IPS DF 19.7 (cell line): ENCODE measurements at places on chromosomes 1 and 21.

GRCh38 chr1:224668984-224669383, 52.9 kb downstream of the CNIH3 start:
- DNase-seq = no peak

- DNase-seq = no peak
Measured at GRCh38 chr21:26888256-26888655, 43.0 kb upstream of the ADAMTS1 start.

GRCh38 chr1:149849947-149850360, 49.4 kb upstream of the BOLA1 start:
- no peak for DNase-seq

- no peak for DNase-seq
Measured at GRCh38 chr1:234980291-234980644, 148.4 kb downstream of the TOMM20 start.

- DNase-seq = no peak
Measured at GRCh38 chr1:6475381-6476133, 9.6 kb upstream of the TNFRSF25 start.

GRCh38 chr21:22758478-22758877, 1760.3 kb downstream of the NCAM2 start:
- DNase-seq = no peak

GRCh38 chr1:209010475-209011230, 572.9 kb upstream of the CAMK1G start:
- no peak for DNase-seq

DNA sequence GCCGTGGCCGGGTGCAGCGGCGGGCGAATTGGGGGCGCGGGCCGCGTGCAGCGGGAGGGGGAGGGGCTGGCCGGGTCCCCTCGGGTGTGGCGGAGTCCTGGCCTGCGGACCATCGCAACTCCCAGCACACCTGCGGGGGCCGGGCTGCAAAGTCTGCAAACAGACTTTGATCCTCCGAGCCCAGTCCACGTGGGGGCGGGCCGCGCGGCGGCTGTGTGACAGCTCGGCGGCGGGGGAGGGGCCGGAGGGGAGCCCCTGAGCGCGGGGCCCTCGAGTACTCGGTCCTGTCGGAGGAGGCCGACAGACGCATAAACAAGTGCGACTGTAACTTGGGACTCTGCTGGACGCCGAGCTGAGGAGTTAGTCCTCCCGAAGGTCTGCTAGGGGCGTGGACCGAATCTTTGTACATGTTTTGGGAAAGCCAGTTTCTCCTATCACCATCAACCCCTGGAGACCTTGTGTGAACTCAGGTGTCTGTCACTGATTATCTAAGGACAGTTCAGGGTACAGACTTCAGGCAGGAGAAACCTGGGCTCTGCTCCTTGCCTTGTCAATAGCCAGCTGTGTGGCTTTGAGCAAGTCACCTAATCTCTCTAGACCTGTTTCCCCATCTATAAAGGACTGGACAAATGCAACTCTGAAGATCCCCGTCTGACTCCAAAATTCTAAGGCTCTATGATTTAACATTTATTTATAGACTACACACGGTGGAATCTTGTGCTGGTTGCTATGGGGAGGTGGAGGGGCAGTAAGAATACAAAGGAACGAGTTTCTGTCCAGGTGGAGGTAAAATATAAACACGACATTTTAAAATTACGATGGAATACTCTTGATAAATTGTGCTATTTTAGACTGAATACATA, 710 bp upstream of the SLC30A1 start:
- no peak for DNase-seq

- no peak for DNase-seq
Measured at GRCh38 chr1:84585803-84586202, 11.6 kb upstream of the CTBS start.

- no peak for DNase-seq
Measured at GRCh38 chr1:176857632-176858031, 306.9 kb downstream of the ASTN1 start.

- no peak for DNase-seq
Measured at GRCh38 chr1:35180776-35181374, 12.1 kb downstream of the SFPQ start.

DNA sequence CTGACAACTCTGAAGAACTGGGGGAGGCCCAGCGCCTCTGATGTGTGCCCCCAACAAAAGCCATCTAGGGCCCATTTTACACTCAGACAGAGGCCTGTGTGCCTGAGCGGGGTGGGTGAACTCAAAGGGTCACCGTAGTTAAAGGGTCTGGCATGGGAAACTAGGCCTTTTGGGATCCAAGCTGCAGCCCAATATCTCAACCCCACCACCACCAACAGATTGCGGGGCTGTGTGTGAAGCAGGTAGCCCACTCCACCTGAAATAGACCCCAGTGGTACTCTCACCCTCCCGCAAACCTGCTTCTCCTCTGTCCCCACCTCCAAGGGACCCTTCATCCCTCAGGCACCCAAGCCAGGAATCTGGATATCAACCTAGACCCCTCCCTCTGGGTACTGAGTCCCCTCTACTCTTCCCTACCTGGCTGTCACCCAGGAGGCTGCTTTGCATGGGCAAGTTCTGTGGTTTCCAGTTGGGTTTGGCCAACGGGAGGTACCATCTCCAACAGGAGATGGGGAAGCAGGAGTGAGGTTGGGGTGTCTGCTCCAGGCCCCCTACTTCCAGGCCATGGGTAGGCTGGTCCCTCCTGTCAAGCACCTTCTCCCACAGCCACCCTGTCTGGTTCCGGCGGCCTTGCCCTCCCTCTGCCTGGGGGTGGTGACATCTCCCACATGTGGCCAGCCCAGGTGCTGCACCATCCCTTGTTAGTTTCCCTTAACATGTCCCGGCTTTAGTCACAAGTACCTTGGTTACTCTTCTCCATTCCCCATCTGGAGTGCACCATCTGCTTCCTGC, 35.2 kb upstream of the LRP8 start:
- DNase-seq = no peak

DNA sequence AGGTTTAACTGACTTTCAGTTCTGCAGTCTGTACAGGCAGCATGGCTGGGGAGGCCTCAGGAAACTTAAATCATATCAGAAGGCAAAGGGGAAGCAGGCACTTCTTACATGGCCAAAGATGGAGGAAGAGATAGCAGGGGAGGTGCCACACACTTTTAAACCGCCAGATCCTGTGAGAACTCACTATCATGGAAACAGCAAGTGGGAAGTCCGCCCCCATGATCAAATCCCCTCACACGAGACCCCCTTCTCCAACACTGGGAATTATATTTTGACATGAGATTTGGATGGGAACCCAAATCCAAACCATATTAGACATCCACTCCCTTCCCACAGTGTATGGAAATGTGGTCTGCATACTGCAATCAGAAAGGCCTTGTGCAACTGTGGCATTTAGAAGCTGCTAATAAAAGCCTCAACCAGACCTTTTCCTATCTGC, 148.2 kb downstream of the FCRL5 start:
- no peak for DNase-seq

- no peak for DNase-seq
Measured at GRCh38 chr1:207028884-207029650, 3.5 kb downstream of the C1orf116 start.
